ENCODE measurements at places on chromosomes 6 and 20.

GRCh38 chr6:788058-788457 lies 95.1 kb upstream of the EXOC2 start:
- no peak for DNase-seq

- no peak for DNase-seq
These were observed 21.0 kb upstream of the SLPI start for GRCh38 chr20:45275338-45275737.

GRCh38 chr6:108872141-108872557 lies 23.9 kb downstream of the ARMC2 start:
- no peak for DNase-seq

DNA sequence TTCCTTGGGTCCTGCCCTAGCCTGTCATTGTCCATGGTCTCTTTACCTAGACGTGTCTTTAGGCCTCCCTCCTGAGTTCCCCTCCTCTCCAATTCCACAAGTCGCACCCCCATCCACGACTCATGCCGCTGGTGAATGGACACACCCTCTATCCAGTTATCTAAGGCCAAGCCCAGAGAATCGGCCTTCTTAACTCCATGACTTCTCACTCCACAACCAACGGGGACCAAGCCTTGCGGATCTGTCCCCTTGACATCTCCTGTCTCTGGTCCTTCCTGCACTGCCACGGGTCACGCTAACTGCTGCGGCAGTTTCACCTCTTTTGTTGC lies 7.0 kb upstream of the RREB1 start:
- no peak for DNase-seq

DNA sequence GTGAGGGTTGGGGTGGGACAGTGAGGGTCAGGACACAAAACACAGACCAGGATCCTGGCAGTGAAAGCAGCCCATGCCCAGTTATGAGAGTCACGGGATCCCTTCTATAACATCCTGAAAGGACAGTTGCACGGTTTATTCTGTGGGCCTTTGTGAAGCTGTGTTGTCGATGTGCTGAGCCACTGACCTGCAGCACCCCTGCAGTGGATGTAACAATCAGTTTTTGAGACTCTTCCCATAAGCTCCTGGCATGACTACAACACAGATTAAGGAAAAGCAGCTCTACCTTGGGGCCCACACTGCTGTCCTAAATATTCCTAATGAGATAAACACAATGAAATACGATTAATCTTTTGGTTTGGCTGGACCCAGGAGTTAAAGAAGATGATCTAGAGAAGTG lies 3.7 kb downstream of the PYGB start:
- no peak for DNase-seq

GRCh38 chr6:169589293-169589692 lies 112.5 kb downstream of the WDR27 start:
- no peak for DNase-seq

- no peak for DNase-seq
These were observed 40.8 kb downstream of the ITCH start for GRCh38 chr20:34403908-34404307.

GRCh38 chr6:85640821-85641220 lies 1.9 kb downstream of the SYNCRIP start:
- DNase-seq: no peak

DNA sequence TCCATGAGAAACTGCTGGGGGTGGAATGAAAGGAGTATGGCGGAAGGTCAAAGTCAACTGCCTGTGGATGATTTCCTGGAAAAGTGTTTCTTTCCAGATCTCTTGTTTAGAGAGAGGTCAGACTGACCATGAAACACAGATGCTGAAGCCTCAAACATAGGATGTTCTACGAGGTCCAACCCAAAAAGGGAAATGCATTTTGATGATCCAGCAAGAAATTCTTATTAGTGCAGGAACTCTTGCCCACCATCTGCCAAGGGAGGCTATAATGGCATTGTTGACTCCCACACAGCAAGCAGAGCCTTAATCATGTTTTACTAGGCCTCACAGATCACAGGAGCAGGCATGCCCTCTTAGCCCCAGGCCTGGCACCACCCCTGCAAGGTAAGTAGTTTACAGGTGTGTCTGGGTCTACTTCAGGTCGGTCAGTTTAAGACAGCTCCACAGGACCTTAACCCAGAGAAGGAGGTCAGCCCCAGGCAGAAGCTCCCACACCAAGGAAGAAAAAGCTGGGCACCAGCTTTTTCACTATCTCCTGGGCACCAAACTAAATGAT lies 67.6 kb upstream of the CNKSR3 start:
- DNase-seq: no peak

DNA sequence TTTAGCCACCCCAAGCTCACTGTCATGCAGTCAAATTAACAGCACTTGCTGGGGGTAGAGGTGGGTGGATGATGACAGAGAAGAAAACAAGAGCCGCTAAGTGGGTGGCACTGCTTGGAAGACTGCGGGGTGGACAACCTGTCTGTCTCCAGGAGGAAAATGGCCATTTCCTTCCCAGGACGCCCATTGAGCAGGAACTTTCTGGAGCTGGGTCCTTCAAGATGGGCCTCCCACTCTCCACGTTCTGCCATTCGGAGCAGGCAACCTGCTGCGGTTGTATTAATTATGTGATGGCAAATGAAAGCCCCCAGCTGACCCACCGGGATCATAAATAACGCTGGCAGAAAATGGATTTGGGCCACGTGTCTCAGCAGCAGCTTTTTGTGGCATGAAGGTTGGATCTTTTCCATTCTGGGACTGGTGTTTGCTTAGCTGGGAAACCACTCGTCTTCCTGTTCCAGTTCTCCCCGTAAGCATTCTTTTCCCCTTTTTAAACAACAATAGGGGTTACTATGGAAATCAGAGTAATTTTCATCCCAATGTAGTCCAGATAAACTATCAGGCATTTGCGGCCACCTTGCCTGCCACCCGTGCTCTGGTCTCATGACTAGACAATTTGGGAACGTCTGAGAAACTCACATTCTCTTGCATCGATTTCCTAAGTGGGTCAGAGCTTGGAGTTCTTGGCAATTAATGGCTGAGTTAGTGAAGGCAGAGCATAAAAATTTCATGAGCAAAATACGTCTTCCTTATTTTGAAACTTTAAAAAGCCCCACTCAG lies 215.5 kb downstream of the ANKRD60 start:
- DNase-seq: no peak

DNA sequence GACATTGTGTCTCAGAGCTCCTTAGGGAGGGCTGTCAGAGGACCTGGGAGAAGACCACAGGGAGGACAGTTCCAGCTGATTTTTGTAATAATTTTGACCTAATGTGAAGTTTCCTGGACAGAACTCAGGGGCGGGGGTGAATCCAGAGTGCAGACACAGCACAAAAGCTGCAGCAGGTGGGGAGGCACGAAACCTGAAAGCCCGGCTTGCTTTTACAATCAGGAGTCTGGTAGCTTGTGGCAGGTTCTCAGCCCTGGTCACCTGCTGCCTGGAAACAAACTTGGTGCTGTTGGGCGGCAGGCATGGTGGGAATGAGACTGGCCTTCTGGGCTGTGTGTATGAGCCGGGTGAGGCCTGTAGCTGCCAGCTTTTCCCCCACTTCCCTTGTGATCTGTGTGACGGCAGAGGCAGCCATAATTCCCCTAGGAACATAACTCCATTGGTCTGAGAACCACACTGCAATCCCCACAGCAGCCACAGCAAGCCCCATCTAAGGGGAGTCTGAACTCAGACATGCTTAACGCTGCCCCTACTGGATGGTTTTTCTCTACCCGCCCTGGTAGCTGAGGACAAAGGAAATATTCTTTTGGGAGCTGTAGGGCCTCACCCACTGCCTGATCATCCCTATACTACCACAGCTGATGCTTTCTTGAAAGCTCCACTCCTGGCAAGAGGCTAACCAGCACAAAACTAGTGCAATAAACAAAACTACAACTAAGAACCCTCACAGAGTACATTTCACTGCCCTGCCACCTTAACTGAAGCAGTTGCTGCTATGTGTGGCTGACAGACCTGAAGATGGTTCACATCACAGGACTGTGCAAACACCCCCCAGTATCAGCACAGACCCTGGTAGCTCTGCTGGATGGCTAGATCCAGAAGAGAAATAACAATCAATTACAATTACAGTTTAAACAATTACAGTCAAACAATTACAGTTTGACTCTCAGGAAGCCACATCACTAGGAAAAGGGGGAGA lies 1055.1 kb upstream of the GJE1 start:
- DNase-seq: no peak

GRCh38 chr6:164099269-164099865 lies 684.8 kb downstream of the QKI start:
- DNase-seq: no peak

DNA sequence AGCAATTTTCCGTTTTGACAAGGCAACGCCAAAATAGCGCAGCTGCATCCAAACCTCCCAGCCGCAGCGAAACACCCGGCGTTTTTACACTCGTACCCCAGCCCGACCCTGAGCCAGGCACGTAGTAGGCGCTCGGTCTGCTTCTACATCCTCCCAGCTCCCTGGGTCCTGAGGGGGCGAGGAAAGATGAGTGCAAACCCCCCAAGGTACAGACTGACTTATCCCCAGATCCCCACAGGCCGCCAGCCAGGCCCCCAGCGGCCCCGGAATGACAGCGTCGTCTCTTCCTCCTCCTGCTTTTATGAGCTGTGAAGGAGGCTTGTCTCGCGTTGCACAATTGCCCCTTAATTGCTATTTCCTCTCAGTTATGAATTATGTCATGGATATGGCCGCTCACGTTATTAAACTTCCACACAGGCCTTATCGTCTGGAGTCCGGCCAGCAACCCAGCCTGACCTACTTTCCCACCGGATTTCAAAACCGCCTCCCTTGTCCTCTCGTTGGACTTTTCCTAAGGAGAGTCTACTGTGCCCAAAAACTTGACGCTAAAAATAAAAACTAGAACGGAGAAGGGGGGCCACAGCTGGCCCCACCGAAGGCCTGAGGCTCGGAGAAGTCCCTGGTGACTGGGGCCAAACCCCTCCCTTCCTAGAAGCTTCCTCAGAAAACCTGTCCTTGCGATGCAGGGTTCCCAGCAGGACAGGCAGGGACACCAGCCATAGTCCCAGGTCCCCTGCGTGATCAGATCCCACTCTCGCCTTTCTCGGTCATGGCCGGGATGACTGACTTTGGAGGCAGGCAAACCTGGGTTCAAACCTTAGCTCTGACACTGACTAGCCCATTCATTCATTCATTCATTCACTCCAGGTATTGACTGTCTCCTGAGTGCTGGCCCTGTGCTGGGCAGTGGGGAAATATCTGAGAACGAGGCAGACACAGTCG lies 130.9 kb upstream of the PTPN1 start:
- DNase-seq: no peak

GRCh38 chr6:29537714-29538403 lies 21.7 kb downstream of the UBD start:
- no peak for DNase-seq

DNA sequence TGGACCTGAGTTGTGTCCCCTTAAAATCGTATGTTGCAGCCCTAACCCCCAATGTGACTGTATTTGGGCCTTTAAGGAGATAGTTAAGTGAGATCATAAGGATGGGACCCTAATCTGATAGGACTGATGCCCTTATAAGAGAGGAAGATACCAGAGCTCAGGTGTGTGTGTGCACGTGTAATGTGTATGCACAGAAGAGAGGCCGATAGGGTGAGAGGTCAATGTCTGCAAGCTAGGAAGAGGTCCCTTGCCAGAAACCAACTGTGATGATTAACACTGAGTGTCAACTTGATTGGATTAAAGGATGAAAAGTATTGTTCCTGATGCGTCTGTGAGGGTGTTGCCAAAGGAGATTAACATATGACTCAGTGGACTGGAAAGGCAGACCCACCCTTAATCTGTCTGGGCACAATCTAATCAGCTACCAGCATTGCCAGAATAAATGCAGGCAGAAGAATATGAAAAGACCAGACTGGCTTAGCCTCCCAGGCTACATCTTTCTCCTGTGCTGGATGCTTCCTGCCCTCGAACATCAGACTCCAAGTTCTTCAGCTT lies 299.8 kb downstream of the LRFN2 start:
- no peak for DNase-seq

DNA sequence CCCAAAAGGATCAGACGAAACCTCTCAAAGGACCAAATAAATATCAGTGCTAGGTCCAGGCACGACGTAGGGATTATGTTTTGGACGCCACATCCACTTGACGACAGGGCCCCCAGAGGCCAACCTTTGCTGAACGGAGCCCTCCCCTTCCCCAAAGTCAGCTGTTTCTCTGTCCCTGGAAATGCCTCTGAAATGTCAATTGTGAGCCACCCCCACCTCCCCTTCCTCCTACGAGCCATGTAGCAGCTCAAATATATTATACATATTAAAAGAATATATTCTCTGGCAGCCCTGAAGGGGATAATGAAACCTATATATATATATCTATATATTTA lies 39.6 kb upstream of the BLCAP start:
- DNase-seq: no peak

DNA sequence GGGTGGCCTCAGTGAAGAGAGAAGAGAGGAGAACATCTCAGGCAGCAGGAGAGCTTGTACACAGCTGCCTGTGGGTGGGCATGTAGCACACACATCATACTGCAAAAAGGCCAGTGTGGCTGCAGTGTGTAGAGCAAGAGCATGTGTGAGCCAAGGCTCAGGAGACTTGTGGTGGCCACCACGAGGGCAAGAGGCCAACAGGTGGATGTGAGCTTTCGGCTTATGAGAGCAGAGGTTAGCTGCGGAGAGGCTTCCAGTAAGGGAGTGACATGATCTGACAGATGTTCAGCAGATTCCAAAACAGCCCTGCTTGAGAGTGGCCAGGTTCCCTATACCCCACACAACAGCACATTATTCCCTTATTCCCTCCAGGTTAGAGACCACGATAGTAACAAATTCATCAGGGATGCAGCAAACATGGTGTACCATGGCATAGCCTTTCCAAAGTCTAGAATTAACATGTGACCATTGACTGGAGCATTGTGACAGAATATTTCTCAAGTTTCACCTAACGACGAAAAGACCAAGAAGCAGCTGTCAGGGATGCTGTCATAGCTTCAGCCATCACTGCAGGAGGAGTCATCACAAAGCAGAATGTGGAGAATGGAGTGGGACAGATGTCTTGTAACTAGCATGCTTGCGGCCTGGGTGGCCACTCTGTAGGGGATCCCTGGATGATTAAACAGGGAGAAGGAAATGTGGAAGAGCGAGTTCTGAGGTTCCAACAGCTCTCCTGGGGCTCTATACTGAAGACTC lies 23.1 kb downstream of the HM13 start:
- DNase-seq: no peak

DNA sequence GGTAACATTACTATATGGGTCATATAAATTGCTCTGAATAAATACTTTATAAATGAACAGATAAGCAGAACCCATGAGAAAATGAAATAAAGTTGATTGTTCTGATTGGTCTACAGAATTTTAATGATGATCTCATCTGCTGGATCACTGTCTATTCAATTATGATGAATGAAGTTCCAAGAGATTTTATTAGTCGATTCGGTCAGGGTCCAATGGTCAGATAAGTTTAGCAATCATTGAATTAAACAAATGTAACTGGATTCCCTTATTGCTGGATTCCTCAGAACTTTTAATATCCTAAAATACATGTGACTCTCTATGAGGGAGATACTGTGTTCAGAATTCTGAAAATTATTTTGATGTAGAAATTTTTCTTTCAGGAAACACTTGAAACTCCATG lies 715.2 kb downstream of the EPM2A start:
- DNase-seq: no peak

GRCh38 chr20:44118185-44119033 lies 68.6 kb downstream of the JPH2 start:
- no peak for DNase-seq
